ENCODE measurements at places on chromosomes 4 and X. TPM values are rescaled to one million over a fixed set of nuclear protein-coding genes. Genes with fewer than 3 reads are reported as not detected.

The CXCL1 gene
- 9.5 TPM for total RNA-seq

The USP51 gene
- 0.57 TPM for total RNA-seq

The NAA11 gene
- not detected for total RNA-seq

The SFRP2 gene
- not detected for total RNA-seq

The CCDC120 gene
- total RNA-seq = 3.2 TPM

The FAM9A gene
- total RNA-seq = not detected

The TADA2B gene
- 15.1 TPM for total RNA-seq
